ENCODE measurements at places on chromosomes 2 and 18.
A peak's percentile ranks its signal among the peaks of the same experiment; 100 is the strongest.

- no peak for DNase-seq
Measured at GRCh38 chr2:170204298-170204951, 26.5 kb downstream of the MYO3B start.

- DNase-seq: no peak
Measured at GRCh38 chr2:239668651-239669050, 267.8 kb upstream of the HDAC4 start.

- DNase-seq: no peak
Measured at GRCh38 chr2:23541503-23542229, 156.7 kb downstream of the KLHL29 start.

GRCh38 chr2:205936446-205936845 lies 149.5 kb downstream of the INO80D start:
- DNase-seq: no peak

DNA sequence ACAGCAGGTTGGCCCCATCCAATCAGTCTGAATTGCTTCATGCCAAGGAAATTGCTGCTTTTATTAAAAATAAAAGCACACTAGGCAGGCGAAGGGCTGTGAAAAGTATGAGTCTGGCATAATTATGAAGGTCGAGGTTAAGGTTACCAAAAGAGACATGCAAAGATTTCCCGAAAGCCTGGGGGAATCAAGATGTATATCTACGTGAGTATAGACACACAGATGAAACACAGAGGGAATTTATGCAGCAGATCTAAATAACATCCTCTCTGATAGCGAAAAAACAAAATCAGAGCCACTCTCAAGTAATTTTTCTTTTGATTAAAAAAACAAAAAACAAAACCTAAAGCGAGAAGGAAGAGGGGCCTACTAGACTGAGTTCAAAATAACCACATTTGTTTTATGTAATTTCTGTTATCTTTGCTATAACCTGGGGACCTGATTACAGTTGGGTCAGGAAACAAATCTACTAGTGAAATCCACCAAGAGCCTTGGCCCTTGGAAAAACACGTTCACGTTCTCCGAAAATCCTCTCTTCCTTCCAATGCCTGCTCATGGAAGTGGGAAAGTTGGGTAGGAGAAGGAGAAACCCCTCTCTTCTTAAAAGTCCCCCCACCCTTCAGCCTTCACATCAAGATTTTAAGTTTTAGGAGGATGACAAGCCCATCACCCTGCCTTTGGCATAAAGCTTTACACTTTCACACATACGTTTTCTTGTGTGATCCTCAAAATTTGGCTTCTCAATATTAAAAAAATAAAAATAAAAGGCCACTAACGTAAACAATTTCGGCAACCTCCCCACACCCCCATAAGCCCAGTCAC lies 1.4 kb downstream of the AAK1 start:
- no peak for DNase-seq

DNA sequence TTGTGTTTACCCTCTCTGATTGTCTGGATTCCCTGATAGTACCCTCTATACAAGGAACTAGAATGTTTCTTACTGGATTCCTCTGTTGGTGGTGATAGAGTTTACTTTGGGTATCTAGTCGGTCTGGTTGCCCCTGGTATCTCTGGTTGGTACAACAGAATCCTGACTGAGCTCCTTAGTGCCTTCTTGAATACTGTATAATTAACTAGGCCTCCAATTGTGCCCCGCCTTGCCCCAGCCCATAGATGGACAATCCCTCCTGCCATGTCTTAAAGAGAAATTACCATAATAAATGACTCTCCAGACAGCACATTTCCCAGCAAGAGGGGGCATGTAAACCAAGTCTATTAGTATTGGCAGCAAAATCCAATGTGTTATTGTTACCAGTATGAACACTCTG lies 2.3 kb downstream of the SCN1A start:
- no peak for DNase-seq

- peak; percentile 25 for DNase-seq
Measured at GRCh38 chr2:241014764-241015163, 16.3 kb downstream of the SNED1 start.

GRCh38 chr18:26421931-26422330 lies 126.4 kb downstream of the KCTD1 start:
- no peak for DNase-seq

DNA sequence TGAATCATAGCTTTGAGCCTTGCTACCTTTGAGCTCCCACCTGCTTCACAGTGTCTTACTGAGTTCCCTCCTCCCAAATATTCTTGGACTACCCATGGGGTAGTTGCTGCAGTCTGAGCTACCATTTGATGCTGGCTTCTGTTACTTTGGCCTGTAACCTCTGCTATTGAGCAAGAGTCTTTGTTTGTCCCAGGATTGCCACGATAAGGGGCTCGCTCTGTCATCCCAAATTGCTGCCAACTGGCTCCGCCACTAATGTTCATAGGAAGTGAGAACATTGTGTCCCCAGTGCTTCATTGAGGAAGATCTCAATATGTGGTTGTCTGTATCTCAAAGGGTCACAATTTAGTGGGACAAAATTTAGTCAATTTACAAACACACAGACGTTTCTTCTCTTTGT lies 103.8 kb downstream of the TRIM43 start:
- DNase-seq: no peak

- no peak for DNase-seq
Measured at GRCh38 chr18:10045296-10045891, 131.6 kb downstream of the VAPA start.

DNA sequence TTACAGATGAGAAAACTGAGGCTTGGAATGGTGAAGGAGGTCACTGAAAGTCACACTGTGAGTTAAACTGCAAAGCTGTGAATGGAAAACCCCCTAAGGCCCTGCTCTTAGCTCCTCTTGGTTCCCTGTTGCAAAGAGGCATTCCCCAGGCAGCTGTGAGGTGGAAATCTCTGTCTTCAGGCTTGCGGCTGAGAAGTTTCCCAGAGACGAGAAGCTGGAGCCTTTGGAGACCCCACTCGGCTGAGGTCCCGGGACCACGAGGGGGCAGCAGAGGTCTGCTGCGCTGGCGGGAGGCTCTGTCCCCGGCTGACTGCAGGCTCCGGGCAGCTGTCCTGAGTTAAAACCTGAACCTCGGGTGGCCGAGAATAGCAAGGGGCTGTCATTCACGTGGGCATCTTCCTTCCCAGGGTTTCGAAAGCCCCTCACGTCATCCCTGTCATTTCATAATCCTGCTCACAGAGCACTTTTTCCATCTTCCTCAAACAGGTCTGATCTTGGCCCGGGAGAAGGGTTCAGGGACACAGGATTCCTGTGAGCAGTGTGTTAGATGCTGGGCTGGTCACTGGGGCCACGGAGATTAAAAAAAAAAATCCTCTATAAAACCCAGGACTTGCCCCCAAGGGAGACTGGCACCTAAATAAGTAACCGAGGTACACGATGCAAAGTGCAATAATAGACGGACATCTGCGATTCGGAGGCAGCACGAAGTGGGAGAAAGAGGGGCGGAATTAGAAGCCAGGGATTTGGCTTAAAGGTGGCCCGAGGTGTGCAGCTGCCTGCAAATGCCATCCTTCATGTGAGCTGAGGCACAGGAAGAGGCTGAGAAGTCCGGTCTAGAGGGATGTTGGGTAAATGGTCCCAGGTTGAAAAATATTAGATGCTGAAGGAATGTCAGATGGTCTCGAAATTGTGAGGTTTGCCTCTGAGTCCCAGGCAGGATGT lies 24.6 kb upstream of the ATOH8 start:
- DNase-seq: peak; percentile 88

DNA sequence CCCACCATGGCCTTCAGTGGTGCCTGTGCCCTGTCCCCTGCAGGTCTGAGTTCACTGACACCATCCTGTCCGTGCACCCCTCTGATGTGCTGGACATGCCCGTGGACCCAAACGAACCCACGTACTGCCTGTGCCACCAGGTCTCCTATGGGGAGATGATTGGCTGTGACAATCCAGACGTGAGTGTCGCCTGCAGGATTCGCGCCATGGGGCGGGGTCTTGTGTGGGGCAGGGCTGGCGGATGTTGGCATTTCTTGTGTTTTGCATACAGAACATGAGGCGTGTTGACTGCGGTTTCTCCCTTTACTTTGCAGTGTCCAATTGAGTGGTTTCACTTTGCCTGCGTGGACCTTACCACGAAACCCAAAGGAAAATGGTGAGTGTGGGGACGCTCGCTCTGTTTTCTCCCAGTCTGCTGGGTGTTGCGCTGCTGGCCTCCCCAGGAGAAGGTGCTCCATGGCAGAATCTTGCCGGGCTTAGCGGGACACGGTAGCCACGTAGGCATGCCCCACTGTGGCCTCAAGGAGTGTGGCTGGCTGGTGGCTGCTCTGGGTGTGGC lies 11.5 kb upstream of the D2HGDH start:
- no peak for DNase-seq

- DNase-seq: no peak
Measured at GRCh38 chr2:38907743-38908562, 18.3 kb downstream of the ARHGEF33 start.

- DNase-seq: no peak
Measured at GRCh38 chr2:98378196-98378595, 31.9 kb downstream of the CNGA3 start.

DNA sequence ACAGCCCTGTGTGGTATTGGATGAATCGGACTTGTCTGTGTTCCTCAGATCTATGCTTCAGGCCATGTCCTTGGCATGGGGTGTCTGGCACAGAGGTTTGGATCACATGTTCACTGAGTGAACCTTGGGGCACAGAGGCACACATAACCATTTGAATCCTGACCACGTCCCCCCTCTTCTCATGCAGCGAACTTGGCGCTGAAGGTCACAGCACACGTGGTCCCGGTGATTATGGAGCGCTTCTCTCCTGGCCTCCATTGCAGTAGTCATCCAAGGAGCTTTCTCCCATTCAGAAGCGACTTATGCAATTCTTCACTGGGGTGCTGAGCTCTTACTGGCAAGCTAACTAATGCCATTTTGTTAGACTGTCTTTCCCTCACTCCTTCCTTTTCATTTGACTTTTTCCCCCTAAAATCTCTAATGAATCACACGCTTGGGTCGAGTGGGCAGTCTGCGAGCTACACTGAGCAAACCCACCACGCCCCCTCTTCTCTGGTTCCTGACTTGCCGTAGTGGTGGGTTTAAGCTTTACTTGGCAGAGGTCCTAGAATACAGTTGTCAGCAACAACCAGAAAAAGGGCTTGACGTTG lies 59.4 kb downstream of the KCNG2 start:
- no peak for DNase-seq

GRCh38 chr2:218745559-218746469 lies 35.2 kb downstream of the TTLL4 start:
- DNase-seq: no peak
